Prostate gland (tissue), 2 donors: ENCODE measurements at places on chromosomes 3 and 15.

DNA sequence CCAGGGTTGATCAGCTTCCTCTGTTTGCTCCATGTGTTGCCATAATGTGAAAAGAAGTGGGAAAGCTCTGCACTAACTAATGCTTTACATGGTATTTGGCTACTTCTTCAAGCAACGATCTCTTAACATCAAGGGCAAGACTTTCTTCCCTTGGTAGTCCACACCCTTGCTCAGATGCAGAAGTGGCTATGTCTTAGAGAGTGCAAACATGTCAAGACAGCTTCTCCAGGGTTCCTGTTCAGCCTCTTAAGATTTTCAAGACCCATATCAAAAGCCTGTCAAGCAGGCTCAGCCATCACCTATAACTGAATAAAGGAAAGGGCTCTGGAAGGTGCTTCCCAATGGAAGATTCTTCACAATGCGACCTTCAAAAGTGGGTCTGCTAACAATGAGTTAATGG, 64.8 kb upstream of the CSTA start:
- no peak for DNase-seq

DNA sequence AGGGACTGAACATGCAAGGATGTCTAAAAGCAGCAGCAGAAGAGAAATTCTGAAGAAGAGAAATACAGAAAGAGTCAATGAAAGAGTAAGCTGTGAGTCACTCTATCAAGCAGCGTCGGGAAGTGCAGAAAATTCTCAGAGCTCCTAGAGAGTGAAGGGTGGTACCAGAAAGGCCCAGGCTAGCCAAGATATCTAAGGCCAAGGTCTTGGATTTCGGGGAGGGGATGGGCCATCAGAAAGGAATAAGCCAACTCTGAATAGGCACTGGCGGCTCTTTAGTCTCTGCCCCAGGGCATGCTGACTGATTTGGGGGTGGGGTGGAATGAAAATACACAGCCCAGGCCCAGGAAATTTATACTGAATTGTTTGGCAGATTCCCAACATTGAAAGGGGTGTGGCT, 70.8 kb downstream of the GPR156 start:
- no peak for DNase-seq

DNA sequence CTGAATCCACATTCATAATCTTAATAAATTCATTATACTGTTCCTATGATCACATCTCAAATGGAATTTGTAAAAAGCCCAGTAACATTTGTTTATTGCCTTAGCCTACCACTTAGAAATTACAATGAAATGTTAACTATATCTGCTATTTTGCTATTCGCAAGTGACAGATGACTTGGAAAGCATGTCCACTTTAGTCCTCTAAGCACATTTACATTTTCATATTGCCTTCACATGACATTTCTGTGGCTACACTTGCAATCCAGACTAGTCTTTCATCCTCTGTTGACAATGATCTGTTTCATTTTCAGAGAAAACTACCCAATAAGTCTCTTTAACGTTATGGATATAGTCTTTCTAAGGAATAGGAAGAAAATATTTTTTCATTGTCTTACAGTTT, 741.8 kb downstream of the FHIT start:
- DNase-seq, result no peak

- no peak for DNase-seq
Measured at GRCh38 chr3:66270701-66271100, 49.9 kb downstream of the SLC25A26 start.

GRCh38 chr3:39327746-39328349, 1.7 kb upstream of the CCR8 start:
- no peak for DNase-seq

DNA sequence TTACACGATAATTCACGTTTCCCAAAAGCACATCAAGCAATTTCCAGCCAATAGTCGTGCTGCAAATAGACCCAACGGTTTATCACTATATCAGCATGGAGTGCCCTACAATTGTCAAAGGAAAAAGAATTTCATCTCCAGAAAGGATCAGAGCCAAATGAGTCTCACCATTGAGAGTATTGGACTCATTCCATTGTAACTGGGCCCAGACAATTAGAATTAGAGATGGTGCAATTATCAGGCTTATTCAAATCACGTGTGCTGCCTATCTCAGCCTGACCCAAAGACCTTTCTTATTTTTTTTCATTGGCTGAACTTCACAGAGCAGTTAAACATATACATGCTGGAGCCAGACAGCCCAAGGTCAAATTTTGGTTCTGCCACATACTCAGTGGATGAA, 87.0 kb upstream of the LRTM1 start:
- DNase-seq, result no peak

- DNase-seq, result no peak
Measured at GRCh38 chr15:61841466-61841865, 218.8 kb downstream of the VPS13C start.
